ENCODE measurements at places on chromosomes 2 and 18.

GRCh38 chr2:218315397-218315796 is 23.1 kb upstream of the TMBIM1 start:
- DNase-seq, result no peak

DNA sequence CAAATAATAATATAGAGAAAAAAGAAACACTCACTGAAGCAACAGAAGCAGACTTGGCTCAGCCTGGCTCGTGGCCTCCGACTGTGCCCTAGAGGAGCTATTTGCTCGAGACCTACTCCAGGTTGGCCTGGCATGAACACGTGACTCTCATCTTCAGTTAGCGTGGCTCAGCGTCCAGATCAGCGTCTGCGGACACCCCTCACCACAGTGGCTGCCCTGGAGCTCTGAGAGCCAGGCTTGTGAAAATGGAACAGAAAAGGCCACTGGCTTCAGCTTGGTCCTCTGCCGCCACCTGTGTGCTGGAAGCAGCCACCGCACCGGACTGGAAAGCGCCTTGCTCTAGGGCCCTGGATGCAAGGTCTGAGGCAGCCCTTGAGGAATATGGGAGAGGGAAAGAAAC is 1184.0 kb upstream of the GYPC start:
- DNase-seq, result no peak

GRCh38 chr2:126496493-126496892 is 159.5 kb upstream of the GYPC start:
- DNase-seq, result no peak

- no peak for DNase-seq
These were observed 197.6 kb downstream of the MBD5 start for GRCh38 chr2:148218326-148219075.

- DNase-seq, result no peak
These were observed 133.4 kb upstream of the GPC1 start for GRCh38 chr2:240302041-240302440.

GRCh38 chr2:36444216-36444936 is 88.8 kb downstream of the CRIM1 start:
- peak; percentile 86 for DNase-seq

DNA sequence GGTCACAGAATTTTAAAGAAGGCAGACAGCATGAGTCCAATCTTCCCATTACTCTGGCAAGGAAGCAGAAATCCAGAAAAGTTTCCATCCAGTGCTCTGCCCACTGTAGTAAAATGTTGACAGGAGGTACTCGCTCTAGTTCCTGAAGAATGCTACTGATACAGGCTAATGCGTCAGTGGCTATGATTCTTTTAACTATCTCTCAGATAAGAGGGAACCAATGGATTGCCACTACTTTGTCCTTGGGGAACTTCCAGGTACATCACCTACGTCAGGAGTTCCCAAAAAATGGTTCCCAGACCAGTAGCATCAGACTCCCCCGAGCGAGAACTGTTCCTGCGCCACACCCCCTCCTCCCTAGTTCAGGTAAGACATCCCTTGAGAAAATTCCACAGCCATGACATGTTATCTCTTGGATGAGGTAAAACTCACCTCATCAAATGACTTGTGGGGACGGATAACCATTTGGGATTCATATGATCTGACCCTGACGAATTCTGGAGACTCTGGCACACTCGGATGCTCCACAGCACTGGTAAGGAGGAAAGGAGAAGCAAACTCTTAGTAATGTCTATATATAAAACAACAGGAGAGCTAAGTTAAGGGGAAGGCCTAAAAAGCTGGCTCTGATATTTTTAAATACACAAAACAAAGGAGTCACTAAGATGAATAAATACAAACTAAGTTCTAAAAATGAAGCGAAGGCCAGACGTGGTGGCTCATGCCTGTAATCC is 16.5 kb downstream of the STARD7 start:
- no peak for DNase-seq

- DNase-seq, result no peak
These were observed 57.6 kb upstream of the PARD3B start for GRCh38 chr2:204487447-204488229.

GRCh38 chr2:41724465-41724864 is 323.4 kb upstream of the PKDCC start:
- no peak for DNase-seq

GRCh38 chr18:36448384-36449290 is 151.1 kb downstream of the FHOD3 start:
- no peak for DNase-seq

- no peak for DNase-seq
These were observed 204.3 kb upstream of the CCDC150 start for GRCh38 chr2:196435189-196435588.

GRCh38 chr2:215692387-215693079 is 256.7 kb upstream of the FN1 start:
- no peak for DNase-seq

- DNase-seq, result no peak
These were observed 27.6 kb downstream of the BCL11A start for GRCh38 chr2:60525899-60526298.

GRCh38 chr18:78804206-78805030 is 175.2 kb upstream of the SALL3 start:
- DNase-seq, result no peak

GRCh38 chr2:67510745-67511144 is 113.6 kb downstream of the ETAA1 start:
- DNase-seq, result no peak

DNA sequence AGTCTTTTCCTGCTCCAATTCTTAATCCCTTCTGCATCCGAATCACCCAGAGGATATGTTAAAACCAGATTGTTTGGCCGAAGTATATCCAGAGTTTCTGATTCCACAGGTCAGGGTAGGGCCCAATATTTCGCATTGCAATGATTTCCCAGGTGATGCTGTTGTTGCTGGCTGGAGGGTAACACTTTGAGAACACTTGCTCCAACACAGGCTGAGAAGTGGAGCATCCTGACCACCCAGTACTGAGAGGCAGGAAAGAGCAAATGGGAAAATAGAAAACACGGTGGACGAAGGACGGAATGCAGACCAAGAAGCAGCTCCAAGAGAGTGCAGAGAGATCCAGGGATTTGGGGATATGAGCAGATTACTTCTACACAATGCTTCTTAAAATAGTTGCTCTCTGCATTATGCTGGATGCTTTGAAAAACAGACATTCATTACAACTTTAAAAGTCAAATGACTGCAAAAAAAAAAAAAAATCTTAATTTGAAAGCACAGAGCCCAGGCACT is 362.2 kb upstream of the SLC14A2 start:
- peak; percentile 44 for DNase-seq

DNA sequence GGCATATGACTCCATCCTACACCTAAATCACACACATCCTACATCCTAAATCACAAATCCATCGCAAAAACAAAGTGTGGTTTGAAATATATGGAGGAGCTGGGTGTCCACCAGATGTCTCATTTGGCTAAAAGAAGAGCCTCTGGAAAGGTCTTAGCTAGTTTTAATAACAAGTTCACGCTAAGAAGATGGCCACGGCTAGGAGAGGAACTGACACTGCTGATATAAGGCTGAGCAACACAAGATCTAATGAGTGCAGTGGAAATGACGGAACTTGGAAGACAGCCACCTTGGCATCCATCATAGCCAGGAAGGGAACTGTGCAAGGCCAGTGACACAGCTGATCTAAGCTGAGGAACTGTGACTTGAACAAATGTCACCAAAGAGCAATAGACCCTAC is 60.0 kb upstream of the AGAP1 start:
- DNase-seq, result peak; percentile 43

GRCh38 chr18:8615397-8616027 is 6.3 kb downstream of the RAB12 start:
- peak; percentile 77 for DNase-seq

DNA sequence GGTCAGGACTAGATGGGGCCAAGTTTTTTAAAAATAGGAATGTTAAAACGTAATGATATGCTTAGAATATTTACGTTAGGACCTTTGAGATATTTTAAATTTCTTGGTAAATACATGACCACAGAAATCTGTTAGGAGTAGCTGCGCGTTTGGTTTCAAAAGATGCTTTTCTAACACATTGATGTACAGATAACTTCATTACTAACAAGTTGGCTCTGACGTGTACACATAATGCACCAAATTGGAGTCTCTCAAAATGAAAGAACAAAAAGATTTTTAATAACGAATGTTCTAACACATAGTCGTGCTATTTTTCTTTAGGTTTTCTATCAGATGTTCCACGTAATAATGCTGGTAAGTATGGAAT is 608 bp downstream of the PHOSPHO2 start:
- DNase-seq, result no peak

- peak; percentile 38 for DNase-seq
These were observed 227.6 kb upstream of the SMIM21 start for GRCh38 chr18:75654851-75655751.

DNA sequence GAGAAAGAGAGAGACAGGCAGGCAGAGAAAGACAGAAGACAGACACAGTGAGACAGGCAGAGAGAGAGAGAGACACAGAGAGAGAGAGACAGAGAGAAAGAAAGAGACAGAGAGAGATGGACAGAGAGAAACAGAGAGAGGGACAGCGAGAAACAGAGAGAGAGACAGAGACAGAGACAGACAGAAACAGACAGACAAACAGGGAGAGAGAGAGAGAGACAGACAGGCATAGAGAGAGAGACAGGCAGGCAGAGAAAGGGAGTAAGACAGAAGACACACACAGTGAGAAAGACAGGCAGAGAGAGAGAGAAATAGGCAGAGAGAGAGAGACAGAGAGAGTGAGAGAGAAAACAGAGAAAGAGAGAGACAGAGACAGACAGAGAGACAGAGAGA is 105.3 kb upstream of the ANKRD30BL start:
- DNase-seq, result no peak

Measured in right hindlimb (tissue), 1 donor.